ENCODE measurements at places on chromosomes 7 and 10.
A peak's percentile ranks its signal among the peaks of the same experiment; 100 is the strongest.

- no peak for DNase-seq
Observed at GRCh38 chr10:69332278-69333010, 54.1 kb downstream of the HK1 start.

- no peak for DNase-seq
Observed at GRCh38 chr10:133277993-133278576, 1.4 kb upstream of the ADAM8 start.

GRCh38 chr7:66169616-66170015 lies 35.5 kb upstream of the TPST1 start:
- DNase-seq: no peak

GRCh38 chr7:129906700-129907099 lies 46.1 kb downstream of the UBE2H start:
- DNase-seq: no peak

DNA sequence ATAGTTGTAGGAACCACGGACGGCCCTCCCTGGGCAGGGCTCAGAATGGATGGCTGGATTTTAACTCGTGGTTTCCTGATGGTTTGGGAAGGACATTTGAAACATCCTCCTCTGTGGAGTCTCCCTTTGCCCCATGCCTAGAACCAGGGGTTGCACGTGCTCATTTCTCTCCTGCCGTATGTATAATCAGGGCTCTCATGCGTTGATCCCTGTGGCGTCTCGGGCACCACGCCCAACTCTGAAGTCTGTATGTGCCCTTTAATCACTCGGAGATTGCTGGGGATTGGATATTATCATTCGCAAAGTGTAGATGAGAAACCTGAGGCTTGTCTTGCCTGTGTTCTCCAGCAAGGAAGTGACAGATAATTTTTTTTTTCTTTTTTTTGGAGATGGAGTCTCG lies 257.1 kb downstream of the CAMK1D start:
- no peak for DNase-seq

DNA sequence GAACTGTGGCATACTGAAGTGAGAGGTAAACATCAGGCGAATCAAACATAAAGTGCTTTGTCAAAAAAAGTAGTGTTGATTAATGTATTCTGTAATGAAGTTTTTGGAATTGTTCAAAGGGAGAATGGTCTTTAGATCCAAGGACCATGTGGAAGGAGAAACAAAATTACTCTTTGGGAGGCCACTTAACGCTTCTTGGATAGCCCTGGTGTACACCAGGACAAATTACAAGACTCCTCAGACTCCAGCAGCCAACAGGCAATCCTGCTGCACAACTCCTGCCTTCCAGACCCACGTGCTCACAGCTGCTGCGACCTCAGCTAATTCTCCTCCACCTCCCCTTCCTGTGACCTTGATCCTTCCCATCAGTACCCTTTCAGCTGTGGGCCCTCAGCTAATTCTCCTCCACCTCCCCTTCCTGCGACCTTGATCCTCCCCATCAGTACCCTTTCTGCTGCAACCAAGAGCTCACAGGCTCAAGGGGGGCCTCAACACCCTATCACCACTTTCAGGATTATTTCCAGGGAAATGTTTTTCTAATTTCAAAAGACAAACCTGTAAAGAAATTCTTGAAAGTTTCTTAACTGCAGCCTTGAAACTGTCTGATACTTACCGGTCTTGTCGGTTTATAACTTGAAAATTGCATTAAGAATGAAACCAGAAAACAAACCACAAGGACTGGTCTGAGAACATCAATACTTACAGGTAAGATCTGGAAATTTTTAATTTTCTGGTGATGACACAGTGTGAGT lies 29.7 kb upstream of the DDC start:
- DNase-seq: no peak

GRCh38 chr7:135910393-135911036 lies 66.6 kb downstream of the MTPN start:
- no peak for DNase-seq

DNA sequence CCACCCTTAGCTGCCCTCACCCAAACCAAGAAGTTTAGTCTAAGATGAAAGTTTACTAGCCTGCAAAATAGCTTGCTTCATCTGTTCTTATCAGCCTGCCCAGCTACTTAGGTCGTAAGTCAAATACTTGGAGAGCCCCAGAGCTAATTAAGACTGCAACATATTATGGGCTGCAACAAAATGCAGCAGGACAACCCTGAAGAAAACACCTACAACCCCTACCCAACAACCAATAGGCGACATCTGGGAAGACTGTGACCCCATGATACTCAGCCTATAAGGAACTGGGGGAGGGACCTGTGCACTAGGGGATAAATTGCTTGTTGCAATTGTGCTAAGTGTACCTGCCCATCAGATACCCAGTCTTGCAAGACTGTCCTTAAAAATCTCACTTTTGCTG lies 64.1 kb downstream of the LYZL2 start:
- DNase-seq: no peak

- DNase-seq: no peak
Observed at GRCh38 chr7:158919686-158920085, 63.3 kb downstream of the DYNC2I1 start.

DNA sequence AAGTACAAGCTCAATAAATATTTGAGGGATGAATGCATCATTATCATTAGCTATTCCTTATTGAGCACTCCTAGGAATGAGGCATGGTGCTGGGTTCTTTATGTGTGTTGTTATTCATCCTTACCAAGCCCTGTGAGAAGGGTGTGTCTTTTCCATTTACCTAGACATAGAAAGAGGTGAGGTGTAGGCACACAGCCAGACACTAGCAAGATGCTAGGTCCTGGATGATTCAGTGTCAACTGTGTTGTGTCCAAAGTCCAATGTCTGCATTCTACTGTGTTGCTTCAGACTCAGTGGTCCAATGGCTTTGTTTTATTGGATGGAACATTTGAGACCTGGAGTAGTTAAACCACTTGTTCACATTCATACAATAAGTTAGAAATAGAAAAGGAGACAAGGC lies 605.5 kb downstream of the LRMDA start:
- no peak for DNase-seq

- DNase-seq: no peak
Observed at GRCh38 chr10:78342827-78343653, 309.4 kb downstream of the RPS24 start.

DNA sequence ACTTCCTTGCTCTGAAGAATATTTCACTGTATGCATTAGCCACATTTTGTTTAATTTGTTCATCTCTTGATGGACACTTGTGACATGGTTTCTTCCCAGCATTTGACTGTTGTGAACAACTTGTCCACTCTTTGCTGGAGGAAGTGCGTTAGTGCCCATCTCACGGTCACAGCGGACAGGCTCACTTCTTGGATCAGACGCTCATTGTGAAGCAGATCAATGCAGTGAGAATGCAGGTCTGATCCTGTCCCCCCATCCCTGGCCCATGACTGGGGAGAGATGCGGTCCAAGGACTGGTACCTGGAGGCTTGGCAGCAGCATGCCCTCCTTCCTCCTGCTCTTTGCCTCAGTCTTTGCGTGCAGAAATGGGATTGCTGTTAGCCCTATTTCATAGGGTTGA lies 41.5 kb downstream of the DOCK1 start:
- no peak for DNase-seq

- DNase-seq: peak; percentile 21
Observed at GRCh38 chr10:95814011-95814727, 58.2 kb downstream of the ENTPD1 start.

GRCh38 chr10:107931808-107932207 lies 767.3 kb upstream of the SORCS1 start:
- no peak for DNase-seq

- no peak for DNase-seq
Observed at GRCh38 chr10:78577712-78578111, 491.1 kb upstream of the ZMIZ1 start.

GRCh38 chr10:120770496-120770895 lies 80.7 kb upstream of the WDR11 start:
- no peak for DNase-seq

DNA sequence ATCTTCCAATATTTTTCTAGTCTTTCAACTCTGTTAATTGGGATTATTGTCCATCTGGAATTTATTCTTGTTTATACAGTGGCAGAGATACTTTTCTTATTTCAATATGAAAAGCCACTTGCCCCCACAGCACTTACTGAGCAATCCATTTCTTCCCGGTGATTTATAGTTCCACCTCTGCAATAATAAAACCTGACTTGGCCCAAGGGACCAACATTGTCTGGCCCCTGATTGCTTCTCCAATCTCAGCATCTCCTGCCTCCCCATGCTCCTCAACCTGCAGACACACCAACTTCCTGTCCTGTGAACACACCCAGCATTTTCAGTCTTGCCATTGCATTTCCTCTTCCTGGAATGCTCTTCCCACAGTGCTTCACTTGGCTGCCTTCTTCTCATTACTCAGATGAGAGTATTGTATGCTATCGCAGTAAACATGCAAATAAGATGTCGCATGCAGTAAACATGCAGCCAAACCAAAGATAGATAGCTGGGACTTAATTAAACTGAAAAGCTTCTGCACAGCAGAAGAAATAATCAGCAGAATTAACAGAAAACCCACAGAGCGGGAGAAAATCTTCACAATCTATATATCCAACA lies 19.5 kb downstream of the ITGA8 start:
- DNase-seq: no peak

DNA sequence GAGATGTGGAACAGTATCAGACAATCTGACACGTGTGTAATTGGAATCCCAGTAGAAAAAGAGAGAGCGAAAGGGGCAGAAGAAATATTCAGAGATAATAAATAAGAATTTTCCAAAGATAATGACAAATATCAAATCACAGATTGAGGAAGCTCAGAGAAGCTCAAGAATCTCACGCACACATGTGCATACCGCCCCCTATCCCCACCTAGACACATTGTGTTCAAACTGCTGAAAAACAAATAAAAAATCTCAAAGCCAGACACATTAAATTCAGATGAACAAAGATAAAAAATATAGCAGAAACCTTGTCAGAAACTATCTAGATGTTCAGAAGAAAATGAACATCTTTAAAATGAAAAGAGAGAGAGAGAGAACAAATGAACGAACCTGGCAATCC lies 17.2 kb downstream of the SFR1 start:
- no peak for DNase-seq

GRCh38 chr10:32318476-32318896 lies 28.5 kb downstream of the EPC1 start:
- no peak for DNase-seq

DNA sequence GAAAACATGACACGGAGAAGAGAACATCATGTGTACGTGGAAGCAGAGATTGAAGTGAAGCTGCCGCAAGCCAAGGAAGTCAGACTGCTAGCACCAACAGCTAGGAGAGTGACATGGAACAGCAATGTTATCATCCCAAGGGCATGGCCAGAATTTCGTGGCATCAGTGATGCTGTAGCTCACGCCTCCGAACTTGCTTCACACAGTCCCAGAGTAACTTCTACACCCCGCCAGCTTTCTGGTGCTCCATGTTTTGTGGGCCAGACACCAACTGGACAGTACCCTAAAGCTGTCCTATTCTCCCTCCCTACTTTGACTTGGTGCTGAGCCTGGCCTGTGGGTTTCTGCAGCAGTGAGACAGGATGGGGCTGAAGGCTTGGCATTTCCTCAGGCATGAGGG lies 33.0 kb upstream of the EMX2 start:
- no peak for DNase-seq

GRCh38 chr10:31935678-31936077 lies 7.0 kb upstream of the ARHGAP12 start:
- no peak for DNase-seq

- DNase-seq: no peak
Observed at GRCh38 chr10:124743191-124744101, 732 bp downstream of the FAM53B start.

GRCh38 chr10:62377966-62378365 lies 3.8 kb downstream of the ZNF365 start:
- no peak for DNase-seq

- DNase-seq: no peak
Observed at GRCh38 chr10:16361086-16361485, 75.7 kb upstream of the PTER start.

DNA sequence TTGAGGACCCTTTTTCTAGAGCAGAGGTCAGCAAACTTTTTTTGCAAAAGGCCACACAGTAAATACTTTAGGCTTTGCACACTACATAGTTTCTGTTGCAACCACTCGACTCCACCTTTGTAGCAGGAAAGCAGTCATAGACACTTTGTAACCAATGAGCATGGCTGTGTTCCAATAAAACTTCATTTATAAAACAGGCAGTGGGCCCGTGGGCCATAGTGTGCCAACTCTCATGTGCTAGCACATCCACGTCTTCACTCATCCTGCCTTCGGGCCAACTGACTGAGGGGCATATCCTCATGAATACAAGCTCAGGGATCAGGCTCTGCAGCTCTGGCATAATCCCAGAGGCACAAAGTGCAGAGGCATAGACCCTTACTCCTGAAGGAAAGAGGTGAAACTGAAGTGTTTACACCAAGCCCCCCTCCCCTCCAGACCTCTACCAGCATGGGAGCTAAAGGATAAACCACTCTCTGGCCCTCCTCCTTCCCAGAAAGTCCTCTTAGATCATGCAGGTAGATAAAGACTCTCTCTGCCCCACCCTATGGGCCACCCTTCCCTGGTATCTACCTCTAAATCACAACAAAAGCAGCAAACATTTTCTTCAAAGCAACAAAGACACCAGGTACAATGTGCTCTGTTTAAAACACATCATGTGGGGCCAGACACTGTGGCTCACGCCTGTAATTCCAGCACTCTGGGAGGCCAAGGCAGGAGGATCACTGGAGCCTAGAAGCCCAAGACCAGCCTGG lies 71.0 kb downstream of the DLG5 start:
- no peak for DNase-seq

- DNase-seq: no peak
Observed at GRCh38 chr7:919114-919442, 35.4 kb downstream of the ADAP1 start.

GRCh38 chr7:113880559-113880958 lies 38.2 kb downstream of the PPP1R3A start:
- DNase-seq: no peak

DNA sequence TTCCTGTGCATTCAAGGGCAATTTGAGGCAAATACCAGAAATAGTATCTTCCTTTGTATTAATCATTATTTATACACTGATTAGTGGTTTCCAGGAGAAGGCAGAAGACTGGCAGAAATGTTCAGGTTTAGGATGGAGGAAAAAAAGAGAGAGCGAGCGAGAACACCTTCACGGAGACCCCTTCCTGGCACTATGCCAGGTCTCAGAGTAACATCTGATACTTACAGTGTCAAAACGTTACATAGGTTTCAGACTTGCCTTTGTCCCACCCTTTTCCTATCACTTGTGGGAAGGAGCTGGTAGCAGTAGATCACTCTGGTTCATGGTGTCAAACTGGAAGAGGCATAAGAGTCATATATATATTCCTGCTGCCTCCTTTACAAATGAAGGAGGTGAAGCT lies 652 bp downstream of the OR2A12 start:
- DNase-seq: no peak

- no peak for DNase-seq
Observed at GRCh38 chr7:142562688-142563087, 186.6 kb upstream of the PRSS1 start.

- DNase-seq: no peak
Observed at GRCh38 chr7:730501-731439, 3.7 kb upstream of the PRKAR1B start.

- no peak for DNase-seq
Observed at GRCh38 chr10:117240621-117241529, at the start of gene SLC18A2. SLC18A2 (plus strand) TSS chr10:117241114; CDS start chr10:117241694, 580 bp downstream.
